ENCODE measurements at places on chromosomes 6 and 20.

GRCh38 chr6:147776631-147777213 is 268.2 kb downstream of the SAMD5 start:
- no peak for DNase-seq

- no peak for DNase-seq
Observed at GRCh38 chr6:131629651-131630050, 1.6 kb upstream of the MED23 start.

DNA sequence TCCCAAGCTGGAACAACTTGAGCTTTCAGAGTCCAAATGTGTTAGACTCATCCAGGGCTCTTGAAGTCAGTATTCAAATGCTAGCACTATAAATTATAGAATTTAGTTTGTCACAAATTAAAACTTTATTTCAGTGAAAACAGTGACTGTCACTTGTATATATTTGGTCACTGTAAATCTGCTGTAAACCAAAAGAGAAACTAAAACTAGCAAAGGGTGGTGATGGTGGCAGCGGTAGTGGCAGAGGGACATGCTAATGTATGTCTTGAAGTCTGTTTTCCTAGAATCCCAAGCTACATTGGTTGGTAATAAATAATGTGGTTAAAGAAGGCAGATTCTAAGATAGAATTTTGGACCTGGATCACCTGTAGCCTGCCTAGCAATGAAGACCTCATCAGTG is 140.4 kb upstream of the CENPW start:
- DNase-seq = no peak

GRCh38 chr20:40019510-40019909 is 669.5 kb downstream of the MAFB start:
- no peak for DNase-seq

- no peak for DNase-seq
Observed at GRCh38 chr6:193773-194310, 98.4 kb upstream of the DUSP22 start.

DNA sequence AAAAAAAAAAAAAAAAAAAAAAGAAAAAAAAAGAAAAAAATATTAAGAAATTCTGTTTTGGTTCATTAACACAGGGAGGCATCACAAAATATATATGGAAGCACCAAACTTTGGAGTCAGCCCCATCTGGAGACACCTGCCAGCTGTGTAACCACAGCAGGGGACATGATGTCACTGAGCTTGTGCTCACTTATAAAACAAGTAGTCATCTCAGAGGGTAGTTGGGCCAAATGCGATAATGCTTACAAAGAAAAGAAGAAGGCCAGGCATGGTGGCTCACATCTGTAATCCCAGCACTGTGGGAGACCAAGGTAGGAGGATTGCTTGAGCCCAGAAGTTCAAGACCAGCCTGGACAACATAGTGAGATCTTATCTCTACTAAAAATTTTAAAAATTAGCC is 1.1 kb upstream of the BNIP5 start:
- no peak for DNase-seq

GRCh38 chr6:145815309-145816274 is 997 bp upstream of the FBXO30 start:
- no peak for DNase-seq

DNA sequence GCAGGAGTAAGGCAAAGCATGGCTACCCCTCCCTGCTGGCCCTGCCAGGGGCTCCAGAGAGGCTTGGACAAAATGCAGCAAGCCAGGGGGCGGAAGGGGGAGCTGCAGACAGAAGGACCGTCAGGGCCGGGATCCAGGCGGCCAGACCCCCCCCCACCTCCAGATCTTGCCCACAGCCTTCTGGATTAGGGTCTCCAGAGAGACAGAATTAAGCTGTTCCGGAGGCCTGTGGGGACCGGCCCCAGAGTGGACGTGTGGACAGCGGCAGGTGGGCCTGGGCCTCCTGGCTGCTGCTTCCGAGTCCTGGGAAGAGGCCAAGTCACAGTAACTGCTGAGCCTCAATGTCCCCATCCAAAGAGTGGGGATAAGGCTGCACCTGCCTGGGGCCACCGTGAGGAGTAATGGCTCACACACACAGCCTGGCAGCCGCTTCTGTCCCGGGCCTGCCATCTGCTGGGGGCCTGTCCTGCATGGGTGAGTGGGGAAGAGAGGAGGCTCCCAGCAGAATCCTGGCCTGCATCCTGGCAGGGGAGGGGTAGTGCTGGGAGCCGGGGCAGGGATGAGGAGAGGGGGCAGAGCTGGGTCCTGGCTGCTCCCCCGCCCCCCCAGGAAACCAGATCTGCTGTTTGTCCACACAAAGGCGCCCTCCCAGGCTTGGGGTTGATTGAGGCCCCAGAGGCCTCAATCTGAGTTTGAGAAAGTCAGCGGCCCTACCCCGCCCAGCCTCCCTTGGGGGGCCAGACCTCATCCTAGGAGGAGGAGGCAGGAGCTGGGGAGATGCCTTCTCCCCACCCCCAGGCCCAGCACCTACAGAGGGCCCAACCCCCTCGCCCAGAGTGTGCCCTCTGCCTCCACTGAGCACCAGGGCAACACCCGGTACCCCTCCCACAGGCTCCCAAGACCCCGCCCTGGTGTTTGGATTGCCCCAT is 3.9 kb downstream of the LAMA5 start:
- DNase-seq = no peak

GRCh38 chr6:63635215-63635587 is 401 bp upstream of the PHF3 start:
- DNase-seq = no peak

DNA sequence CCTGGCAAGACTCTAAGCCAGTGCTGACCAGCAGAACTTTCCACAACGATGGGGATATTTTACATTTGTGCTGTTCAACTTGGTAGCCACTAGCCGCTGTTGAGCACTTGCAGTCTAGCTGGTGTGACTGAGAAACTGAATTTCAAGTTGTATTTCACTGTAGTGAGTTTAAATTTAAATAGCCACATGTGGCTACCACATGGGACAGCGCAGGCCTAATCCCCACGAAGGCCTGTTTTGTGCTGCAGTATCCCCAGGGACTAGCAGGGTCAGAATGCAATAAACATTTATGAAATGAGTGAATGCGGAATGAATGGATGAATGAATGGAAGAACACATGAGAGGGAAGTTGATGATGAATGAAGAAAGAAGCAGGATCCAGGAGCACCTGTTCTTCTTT is 115.8 kb downstream of the TRERF1 start:
- no peak for DNase-seq

DNA sequence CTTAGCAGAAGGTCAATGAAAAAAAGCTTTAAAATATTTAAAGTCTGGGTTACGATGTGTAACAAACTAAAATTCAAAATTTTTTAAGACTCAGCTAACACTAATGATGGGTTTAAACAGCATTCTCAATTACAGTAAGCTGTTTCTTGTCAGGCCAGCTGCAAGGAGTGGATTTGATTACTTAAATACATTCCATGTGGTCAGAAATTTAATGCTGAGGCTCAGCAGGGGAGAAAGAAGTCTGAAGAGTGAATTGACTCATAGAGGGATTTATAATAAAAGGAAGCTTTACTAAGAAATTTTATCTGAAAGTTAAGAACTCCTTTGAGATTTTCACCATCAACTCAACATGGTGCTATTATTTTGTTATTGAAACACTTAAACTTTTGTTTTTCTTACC is 398.6 kb downstream of the KHDRBS2 start:
- no peak for DNase-seq
